Osteoblast (primary cell): ENCODE measurements at places on chromosomes 7 and 10. TPM values are rescaled to one million over a fixed set of nuclear protein-coding genes. Genes with fewer than 3 reads are reported as not detected.

GRCh38 chr7:128091106-128091505 lies 59.9 kb upstream of the LRRC4 start:
- DNase-seq: no peak

PRSS37 gene
- total RNA-seq: not detected in 2 replicates

KLLN gene
- 0.59 and 0.72 TPM in 2 replicates for total RNA-seq

- no peak for DNase-seq
Measured at GRCh38 chr10:71210542-71210871, 1.9 kb upstream of the UNC5B start.

GRCh38 chr10:7297094-7297493 lies 113.7 kb downstream of the SFMBT2 start:
- no peak for DNase-seq
